Activated CD4-positive, alpha-beta memory T cell treated with anti-CD3 and anti-CD28 coated beads for 36 hours (primary cell): ENCODE measurements at places on chromosomes 1 and 21. TPM values are rescaled to one million over a fixed set of nuclear protein-coding genes. Genes with fewer than 3 reads are reported as not detected.

RGS5 gene
- 3.7 TPM for total RNA-seq

TMEM82 gene
- total RNA-seq = not detected

DCST2 gene
- 1.1 TPM for total RNA-seq

SELENOF gene
- 139 TPM for total RNA-seq

NTNG1 gene
- not detected for total RNA-seq

PODN gene
- not detected for total RNA-seq
